ENCODE measurements at places on chromosomes 1 and 21.

DNA sequence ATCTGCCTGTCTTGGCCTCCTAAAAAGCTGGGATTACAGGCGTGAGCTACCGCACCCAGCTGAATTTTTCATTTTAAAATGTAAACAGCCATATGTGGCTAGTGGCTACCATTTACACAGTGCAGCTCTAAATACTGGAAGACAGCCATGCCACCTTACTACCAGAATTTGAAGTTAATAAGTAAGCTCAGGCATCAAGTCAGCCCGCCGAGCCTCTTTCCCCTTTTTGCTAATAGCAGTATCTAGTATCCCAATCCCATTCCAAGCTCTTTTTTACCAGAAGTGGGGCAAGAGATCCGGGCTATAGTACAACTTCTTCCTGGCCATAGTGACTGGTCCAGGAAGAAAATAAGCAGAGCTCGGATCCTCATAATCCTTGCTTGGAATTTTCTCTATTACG is 15.1 kb downstream of the TAF13 start:
- no peak for DNase-seq

- peak; percentile 69 for DNase-seq
Measured at GRCh38 chr1:218344814-218345672, at the start of gene TGFB2. Gene TGFB2 (plus strand): TSS chr1:218345336. CDS start chr1:218346702, 1,366 bp downstream.

- no peak for DNase-seq
Measured at GRCh38 chr1:157404063-157404501, 148.2 kb downstream of the FCRL5 start.

- DNase-seq = peak; percentile 43
Measured at GRCh38 chr1:26827663-26828062, 1.2 kb downstream of the ZDHHC18 start.

DNA sequence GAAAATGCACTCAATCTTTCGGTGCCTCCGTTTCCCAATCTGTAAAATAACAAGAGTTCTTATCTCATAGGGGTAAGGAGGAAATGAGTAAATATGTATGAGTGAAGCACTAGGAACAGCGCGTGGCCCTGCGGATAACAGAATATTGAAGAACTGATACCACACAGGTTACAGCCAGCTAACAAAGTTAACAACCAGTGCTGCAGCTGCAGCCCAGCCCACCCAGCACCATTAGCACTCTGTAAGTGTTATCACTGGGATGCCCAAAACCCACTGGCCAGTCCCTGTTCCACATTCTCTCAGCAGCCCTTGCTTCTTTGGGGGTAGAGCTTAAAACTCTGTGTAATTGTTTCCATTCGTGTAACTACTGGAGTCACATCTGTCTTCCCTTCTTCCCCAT is 89.5 kb downstream of the VWA5B1 start:
- no peak for DNase-seq

GRCh38 chr1:32341971-32342370 is 5.9 kb upstream of the MARCKSL1 start:
- no peak for DNase-seq

DNA sequence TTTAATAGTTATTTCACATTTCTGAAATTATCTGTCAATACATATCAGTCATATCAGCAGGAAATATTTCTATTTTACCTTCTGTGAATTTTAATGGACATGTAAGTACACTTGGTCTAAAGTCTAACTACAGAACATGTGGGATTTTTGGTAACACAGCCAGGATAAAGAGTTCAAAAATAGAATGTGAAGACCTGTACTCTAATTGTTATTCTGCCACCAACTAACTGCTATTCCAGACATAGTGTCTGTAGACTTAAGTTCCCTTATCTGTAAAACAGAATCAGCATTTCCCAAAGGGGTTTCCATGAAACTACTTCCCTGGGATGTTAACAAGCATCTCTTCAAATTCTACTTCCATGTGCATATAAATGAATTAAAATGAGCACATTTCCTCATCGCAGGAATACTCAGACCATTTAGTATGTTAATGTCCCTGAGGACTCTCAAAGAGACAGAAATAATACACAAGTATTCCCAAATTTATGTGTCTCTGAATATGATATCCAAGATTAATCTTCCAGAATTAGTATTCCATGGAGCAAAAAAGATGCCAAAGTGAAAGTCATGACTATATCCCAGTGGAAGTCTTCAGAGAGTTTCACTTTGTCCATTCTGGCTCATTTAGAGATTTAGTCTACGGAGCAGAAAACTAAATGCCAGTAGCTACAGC is 325.6 kb downstream of the NEGR1 start:
- no peak for DNase-seq

DNA sequence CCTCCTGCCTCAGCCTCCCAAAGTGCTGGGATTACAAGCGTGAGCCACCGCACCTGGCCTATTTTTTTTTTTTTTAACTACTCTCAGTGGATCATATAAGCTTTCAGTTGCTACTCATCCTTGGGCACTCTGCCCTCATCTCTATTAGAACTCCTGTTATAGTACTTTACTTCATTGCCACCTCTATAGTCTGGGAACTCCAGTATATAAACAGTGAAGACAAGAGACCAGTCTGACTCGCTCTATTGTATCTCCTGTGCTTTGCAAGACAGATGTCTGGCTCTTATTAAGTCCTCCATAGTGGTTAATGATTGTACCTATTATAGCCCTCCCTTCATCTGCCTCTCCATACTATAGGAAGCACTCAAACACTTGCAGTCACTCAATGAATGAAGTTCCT is 15.1 kb downstream of the KHDRBS1 start:
- DNase-seq = no peak

DNA sequence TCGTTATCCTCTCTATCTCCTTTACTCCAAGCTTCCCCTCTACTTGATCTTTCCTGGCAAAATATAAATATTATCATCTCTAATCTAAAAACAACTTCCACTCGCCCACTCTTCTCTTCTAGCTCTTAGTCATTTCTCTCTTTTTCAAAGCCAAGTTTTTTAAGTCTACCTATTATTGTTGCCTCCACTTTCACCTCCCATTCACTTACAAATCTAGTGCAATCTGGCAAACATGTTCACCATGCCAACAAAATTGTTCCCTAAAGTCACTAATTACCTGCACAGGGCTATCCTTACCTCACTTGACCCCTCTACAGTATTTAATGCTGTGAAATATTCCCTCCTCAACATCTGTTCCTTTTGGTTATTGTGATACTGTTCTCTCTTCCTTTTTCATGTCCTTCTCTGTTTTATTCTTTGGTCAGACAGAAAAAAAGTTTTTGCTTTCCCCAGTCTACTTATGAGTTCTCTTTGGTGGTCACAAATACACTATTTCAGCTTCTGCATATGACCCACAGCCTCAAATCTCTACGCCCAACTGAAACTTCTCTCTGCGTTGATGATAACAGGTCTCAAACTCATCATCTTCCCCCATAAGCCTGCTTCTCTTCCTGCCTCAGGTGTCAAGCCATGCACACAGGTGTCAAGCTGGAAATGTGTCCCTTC is 31.9 kb upstream of the RAP1A start:
- DNase-seq = no peak

GRCh38 chr1:167516404-167517388 is 1.6 kb downstream of the CD247 start:
- DNase-seq = no peak

DNA sequence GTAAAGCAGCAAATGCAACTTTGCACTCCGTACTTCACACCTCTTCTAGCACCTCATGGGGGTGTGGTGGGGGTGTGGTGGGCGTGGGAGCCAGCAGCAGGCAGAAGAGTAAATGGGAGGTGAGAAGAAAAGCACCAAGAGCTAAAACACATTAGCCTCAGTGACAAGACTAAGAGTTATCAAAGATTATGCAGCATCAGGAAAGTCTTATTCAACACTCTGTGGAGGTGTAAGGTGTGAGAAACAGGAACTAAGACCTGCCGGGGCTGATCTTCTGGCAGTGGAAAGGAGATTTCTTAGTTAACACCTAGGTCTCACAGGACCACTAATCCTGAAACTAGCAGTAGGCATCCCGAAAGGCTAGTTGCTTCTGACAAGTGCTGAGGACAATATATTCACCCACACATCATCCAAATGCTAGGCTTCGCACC is 9.9 kb downstream of the TGFBR3 start:
- no peak for DNase-seq
